ENCODE measurements at places on chromosomes 6 and 20.

DNA sequence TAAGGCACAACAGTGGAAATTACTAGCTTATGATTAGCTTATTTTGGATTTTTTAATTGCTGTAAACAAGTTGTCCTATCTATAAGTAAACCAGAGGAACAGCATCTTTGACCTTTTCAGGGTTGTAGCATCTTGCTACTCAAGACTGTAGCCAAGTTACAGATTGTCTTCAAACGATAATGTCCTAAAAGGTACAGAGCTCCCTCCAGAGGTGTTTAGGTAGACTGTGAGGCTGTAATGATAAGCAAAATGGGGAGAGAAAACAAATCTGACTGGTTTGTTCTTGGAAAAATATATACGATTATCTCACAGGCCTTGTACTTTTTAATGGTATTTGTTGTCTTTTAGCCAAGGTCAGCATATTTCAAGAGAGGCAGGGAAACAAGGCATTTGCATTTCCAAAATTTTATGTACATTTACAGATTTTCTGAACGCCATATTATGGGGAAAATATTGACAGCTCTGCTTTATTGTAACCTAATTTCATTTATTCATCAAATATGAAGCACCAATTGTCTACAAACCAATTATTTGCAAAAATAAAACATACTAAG is 273.4 kb downstream of the MEI4 start:
- DNase-seq = no peak

GRCh38 chr6:85660181-85660611 is 17.5 kb upstream of the SYNCRIP start:
- no peak for DNase-seq

DNA sequence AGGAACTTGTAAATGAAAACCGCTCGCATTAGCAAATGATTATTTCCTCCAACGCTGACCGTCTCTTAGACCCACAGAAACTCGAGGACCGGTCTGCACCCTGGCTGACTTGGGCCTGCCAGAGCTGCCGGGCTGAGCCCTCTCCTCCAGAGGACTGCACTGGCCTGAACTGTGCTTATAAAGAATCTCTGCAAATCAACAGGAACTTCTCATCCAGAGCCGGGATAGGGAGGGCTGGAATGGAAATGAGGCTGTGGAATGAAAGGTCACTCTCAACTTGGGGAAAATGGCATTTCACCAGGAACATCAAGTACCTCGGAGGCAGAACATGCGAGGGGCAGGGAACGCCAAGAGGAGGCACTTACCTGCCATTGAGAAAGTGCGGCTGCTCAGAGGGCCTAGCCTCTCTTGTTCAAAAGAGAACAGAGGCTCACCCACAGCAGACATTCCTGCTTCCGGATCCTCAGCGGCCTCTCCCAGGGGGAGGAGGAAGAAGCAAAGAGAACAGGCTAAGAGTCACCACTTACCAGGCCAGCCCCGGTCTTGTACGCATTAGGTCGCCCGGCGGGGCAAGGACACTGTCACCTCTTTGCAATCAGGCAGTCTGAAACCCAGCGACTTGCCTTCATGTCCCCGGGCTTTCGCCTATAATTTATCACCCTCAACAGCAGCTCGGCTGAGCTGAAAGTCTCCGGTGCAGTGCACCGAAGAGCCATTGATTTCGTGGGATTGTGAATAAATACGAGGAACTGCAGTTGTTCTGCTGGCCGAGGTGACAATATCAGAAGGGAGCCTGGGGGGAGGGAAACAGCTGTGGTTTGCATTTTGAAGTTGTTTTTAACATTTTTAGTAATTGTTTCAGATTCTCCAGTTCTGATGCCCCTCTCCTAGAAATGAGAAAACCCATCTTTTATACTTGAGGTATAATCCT is 37.6 kb downstream of the ZMYND8 start:
- no peak for DNase-seq

DNA sequence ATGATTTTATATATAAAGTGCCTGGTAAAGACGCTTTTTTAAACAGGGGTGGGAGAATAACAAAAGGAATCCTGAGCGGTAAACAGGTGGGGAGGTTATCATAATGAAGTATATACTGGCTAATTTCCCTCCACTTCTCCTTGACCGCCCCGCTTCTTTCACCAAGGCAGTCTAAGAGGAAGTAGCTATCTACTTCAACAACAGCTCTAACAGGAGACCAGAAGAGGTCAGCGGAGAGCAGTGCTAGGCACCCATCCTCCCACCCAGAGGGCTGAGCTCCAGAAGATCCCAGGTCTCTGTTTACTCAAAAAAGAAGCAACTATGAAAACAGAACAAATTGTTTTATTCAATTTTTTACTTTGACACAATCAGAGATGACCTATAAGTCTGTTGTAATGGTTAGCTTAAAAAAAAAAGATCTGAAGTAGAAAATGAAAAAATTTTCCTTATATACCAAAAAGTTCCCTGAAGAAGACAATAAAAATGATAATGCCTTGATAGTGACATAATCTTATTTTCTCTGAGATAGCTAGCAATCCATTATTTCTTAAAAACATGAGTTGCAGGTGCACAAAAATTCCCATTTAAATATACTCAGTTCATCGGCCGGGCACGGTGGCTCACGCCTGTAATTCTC is 141.1 kb downstream of the PDSS2 start:
- peak; percentile 33 for DNase-seq

DNA sequence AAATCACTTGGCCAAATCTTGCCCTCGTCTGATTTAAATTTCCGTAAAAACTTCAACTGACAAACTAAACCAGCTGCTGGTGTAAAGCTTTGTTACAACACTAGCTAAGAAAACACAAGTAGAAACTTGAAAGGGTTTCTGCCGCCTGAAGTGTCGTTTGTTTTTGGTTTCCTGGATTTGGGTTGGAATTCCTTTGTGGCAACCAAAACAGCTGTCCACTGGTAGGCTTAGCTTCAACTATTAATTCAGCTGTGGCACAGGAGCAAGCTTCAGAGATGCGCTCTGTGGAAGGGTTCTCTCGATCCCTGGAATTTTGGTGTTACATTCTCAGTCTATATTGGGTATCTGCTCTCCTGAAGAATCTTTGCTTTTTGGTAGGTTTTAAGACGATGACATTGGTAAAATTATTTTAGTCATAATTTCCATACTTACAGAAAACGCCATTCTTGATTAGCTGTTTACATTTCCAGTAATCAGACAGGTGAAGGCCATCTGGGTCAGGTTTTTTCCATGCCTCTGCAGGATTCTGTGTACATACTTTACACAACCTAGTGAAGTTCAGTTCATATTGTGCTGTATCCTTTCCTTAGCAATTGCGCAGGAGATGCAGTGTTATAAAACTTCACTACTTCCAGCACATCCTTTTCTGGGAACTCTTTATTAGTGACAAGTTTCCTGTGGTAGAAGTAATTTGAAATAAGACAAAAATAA is 29.9 kb upstream of the SAMD3 start:
- no peak for DNase-seq

DNA sequence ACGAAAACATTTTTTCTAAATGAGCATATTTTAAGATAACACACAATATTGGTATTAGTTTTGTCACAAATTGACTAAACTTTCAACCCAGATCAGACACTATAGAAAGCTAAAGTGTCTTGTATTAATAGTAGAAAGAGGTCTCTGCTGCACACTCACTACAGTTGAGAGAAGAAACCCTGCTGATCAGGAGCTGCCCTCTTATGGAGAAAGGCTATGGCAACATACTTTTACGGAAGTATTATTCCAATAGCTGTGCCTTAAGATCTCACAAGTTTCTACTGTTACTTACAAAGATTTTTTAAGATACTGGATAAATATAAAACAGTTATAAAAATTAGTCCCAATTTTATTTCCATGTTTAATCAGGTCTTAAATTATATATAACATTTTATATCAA is 155.7 kb downstream of the RIMS1 start:
- no peak for DNase-seq

DNA sequence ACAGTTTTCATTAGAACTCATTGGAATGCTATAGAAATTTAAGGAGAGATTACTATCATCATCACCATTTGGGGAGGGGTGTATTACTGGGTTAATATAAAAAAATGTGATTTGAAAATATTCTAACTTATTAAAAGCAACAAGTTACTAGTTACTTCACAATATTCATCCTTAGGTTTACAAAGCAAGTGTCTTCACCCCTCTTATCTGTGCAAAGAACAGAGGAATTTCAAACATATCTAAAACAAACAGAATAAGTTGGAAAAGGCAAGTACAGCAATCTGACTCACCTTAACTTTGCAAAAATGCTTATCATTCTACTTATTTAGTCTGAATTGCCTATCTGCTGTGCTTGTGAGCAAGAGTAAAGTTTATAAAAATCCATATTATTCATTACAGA is 32.9 kb downstream of the DCBLD1 start:
- DNase-seq = no peak

GRCh38 chr6:72699159-72699558 is 77.3 kb downstream of the KCNQ5 start:
- no peak for DNase-seq

DNA sequence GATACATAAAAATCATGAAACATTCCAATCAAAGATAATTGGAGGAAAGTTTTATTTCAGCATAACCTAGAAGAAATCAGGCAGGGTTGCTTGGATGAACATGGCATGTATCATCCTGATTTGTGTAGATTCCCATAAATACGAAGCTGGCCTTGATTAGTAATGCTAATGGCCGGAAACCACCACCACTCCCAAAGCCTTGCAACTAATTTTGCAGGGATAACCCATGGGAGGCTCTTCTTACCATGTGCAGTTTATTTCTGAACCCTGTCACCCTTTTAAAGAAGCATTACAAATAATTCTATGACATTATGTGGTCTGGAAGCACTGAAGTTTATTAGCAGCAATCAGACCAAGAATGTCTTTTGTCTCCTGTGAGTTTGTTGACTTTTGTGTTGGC is 80.8 kb downstream of the AIG1 start:
- no peak for DNase-seq

- DNase-seq = peak; percentile 55
Observed at GRCh38 chr6:40308533-40309306, 278.4 kb downstream of the LRFN2 start.

DNA sequence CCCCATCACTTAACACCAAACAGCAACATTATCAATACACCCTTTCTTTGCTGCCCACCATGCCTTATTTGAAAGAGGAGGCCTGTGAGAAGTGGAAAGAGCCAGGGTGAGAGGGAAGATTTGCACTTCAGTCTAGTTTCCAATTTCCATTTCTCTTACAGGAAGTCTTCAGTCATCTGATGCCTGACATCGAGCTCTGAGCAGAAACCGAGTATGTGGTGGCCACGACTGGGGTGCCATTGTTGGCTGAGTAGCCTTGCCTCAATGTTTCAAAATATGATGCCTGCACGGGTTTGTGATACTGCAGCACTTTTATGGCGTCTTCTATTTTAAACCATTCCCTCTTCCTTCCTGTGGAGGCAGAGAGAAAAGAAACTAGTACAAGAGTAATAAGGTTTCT is 39.8 kb upstream of the SMIM29 start:
- no peak for DNase-seq

DNA sequence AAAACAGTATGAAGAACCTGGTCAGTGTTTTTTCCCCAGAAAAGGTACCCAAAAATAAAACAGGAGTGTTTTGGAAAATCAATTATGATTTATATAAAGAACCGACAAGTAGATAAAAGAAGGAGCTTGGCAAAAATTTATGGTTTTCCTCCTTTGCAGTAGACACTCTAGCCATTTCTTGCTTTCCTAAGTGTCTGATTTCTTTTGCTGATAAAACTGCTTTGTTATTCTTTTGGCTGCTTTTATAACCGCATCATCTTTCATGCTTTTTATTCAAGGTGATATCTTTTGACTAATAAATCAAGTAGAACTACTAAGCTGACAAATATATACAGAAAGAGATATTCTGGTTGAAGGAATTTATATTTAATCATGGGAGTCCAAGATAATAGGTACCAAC is 16.6 kb downstream of the ATG5 start:
- no peak for DNase-seq

GRCh38 chr20:57080796-57081195 is 185.6 kb downstream of the BMP7 start:
- no peak for DNase-seq

DNA sequence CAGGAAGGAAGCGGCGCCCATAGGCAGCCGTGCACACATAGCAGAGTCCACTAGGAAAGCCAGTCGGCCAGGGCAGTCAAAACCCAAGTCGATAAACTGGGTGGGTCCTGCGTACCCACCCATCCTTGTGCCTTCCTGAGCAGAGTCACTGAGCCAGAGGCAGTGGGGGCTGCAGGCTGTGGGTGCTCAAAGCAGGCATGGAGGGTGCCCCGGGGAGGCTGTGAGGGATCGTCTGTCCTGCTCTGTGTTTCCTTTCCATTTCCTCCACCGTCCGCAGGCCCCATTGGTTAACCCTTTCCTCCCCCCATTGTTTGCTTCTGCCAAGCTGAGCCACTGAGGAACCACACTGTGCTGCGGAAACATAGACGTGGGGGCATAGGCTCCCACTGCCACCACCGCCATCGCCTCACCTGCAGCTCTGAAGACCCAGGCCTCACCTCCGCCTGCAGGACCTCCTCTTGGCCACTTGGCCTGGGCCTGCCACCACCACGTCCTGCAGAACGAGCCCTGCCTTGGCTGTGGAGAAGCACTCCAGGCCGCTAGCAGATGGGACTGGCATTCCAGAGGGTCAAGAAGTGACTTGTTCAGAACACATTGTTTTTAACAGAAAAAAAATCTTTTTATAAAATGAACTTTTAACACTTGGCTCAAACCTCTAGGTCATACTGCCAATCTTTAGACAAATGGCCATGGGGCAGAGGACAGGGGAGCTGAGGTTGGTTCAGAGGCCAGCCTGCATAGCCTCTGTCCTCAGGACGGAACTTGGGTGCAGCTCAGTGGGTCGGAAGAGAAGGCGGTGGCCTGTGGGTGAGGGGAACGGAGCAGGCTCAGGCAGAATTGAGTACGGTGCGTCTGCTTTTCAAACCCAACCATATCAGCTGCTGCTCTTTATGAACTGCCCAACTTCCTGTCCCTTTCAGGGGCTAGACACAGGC is 52.6 kb downstream of the TCP11 start:
- no peak for DNase-seq

DNA sequence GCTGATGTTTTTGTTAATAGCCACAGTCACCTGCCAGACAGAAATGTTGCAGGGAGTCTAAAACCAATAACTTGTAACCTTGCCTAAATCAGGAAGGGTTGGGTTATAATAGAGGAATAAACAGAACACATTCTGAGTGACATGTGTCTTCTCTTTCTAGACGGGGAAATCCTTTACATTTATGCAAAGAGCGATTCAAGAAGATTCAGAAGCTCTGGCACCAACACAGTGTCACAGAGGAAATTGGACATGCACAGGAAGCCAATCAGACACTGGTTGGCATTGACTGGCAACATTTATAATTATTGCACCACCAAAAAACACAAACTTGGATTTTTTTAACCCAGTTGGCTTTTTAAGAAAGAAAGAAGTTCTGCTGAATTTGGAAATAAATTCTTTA is 31.5 kb downstream of the PRPH2 start:
- no peak for DNase-seq
